ENCODE measurements at places on chromosomes 16 and 17.
A peak's percentile ranks its signal among the peaks of the same experiment; 100 is the strongest.

GRCh38 chr17:4534928-4535666 lies 20.1 kb downstream of the MYBBP1A start:
- peak; percentile 47 for DNase-seq

DNA sequence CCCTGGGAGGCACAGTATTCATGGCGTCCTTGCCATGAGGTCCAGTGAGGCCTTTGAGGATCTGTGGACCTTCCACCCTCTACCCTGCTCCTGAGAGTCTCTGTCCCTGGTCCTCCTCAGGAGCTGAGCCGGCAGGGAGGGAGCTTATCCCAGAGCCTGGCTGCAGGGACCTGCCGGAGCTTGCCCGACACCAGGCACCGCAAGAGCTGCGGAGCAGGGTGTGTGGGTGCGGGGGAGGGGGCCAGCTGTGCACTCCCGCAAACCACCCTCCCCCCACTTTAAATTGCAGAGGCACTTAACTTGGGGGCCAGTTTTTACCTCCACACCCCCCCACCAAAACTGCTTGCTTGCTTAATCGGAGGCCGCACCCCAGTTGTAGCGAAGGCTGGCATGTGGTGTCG lies 609 bp upstream of the ZNF750 start:
- DNase-seq, result no peak

GRCh38 chr17:76309461-76309860 lies 1.4 kb upstream of the QRICH2 start:
- no peak for DNase-seq

GRCh38 chr16:77905374-77905920 lies 116.9 kb upstream of the CLEC3A start:
- DNase-seq, result no peak

DNA sequence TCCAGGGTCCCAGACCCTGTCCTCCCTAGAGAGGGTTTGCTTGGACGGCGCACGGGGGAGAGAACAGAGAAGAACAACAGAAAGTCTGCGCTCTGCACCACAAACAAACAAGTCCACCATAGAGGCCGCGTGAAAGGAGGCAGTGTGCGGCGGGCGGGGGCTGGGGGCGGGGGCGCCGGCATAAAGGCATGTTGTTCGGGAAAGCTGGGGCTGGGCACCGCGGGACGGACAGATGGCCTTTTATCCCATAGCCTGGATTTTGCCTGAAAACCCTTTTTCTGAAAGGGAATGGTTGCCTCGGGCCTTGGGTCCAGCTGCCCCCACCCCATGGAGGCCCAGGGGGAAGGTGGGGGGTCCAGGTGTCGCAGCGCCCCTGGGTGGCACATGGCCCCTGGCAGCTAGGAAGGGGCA lies 26.0 kb downstream of the FA2H start:
- DNase-seq, result peak; percentile 85

GRCh38 chr16:29854520-29855100 lies 8.4 kb downstream of the CDIPT start:
- DNase-seq, result no peak

- no peak for DNase-seq
These were observed 14.2 kb downstream of the LGALS3BP start for GRCh38 chr17:78965491-78965924.

DNA sequence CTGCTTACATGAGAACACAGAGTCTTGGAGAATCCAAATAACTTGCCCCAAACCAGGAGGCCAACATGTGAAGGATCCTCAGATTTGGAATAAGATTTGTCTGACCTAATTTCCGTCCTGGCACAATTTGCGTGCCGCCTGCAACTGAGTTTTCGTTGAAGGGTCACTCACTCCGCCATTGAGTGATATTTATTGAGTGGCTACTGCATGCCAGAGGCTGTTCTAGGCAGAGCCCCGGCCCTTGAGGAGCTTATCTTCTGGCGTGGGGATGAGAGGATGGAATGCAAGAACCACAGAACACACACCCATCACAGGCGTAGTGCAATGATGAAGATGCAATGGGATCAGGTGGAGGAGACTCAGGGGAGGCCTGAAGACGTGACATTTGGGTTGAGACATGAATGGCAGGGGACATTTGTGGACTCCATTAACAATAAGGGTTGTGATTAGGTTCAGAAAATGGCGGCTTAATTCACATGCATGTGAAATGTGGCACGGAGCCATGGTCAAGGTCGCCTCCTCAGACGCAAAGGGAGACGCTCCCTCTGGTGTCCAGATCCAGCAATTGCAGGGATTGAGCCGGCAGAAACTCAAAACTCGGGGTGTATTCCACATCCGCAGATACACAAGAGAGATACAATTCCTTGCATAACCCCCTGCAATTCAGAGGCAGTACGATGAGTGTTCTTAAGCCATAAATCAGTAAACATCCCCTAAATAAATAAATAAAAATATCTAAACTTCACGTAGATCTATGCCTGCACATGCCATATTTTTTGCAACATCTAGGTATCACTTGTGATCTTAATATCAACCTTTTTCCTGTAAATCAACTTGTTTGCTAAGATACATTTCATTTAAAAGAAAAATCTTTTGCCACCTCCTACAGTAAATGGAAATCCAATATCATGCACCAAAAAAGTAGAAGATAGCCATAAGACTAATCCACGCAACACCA lies 57.9 kb upstream of the CACNG4 start:
- DNase-seq, result peak; percentile 55

GRCh38 chr17:81512562-81513371 lies at the start of gene ACTG1:
Gene ACTG1, minus strand, starts transcription at chr17:81512799. Its CDS starts 445 bp downstream, at chr17:81512354.
- peak; percentile 89 for DNase-seq

- no peak for DNase-seq
These were observed 300.2 kb upstream of the IRX5 start for GRCh38 chr16:54630284-54630967.

DNA sequence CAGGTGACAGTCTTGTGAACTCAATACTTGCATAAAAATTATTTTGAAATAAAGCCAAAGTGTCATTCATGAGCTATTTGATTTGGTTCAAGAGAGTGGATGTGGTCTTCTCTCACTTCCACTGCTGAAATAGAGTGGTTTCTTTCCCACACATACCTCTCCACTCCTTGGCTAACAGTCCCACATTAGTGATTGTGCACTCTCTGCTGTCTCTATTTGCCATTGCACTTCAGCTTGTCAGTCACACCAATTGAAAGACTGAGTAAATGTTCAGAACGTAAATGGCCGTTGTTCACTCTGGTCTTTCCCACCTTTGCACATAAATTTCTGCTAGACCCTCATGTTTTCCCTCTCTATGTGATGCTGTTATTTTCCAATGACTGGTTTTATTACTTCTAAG lies 197.5 kb downstream of the FTO start:
- no peak for DNase-seq
